ENCODE measurements at places on chromosomes 7 and 10.
A peak's percentile ranks its signal among the peaks of the same experiment; 100 is the strongest.

DNA sequence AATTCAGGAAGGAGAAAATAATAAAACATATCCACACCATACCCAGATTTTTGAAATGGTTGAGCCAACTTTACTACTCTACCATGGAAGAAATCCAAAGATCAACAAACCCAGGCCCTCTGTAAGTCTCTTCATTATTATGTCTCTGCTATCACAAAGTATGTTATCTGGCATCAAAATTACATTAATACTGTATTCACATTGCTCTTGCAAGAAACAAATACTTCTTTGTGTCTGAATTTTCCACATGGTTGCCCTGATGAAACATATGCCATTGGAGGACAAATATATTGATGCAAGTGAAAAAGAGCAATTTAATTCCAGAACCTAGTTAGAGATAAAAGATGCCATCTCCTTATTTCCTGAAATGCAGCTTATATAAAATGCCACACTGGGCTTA, 204.0 kb downstream of the FZD1 start:
- no peak for DNase-seq

DNA sequence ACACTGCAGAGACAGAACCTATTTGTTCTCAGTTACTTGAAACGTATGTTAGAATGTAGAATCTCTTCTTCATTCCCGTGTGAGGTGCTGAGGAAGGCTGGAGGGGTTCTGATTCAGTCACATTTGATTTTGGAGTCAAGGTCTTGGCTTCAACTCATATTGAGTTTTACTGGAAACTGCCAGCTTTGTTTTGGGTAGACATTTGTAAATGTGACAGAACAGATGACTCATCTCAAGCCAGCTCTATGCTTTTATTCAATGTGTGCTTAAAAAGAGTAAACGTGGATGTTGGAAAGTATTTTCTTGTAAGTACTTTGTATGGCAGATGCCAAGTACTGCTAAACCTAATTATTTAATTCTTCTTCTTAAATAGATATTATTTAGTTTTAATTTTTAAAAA, 780.8 kb upstream of the C7orf33 start:
- no peak for DNase-seq

GRCh38 chr7:105779856-105780780, 96.3 kb downstream of the ATXN7L1 start:
- no peak for DNase-seq

- DNase-seq: no peak
These were observed 706.9 kb upstream of the GHITM start for GRCh38 chr10:83432261-83433045.

- no peak for DNase-seq
These were observed 41.6 kb downstream of the RBM28 start for GRCh38 chr7:128302139-128302538.

GRCh38 chr7:45704683-45705016, 130.5 kb downstream of the ADCY1 start:
- DNase-seq: no peak

- DNase-seq: no peak
These were observed 511.6 kb downstream of the CALN1 start for GRCh38 chr7:71900556-71900955.

- no peak for DNase-seq
These were observed 168.8 kb upstream of the POT1 start for GRCh38 chr7:125098377-125098970.

GRCh38 chr7:55572378-55573233, at the start of gene VOPP1:
TSS of gene VOPP1 (minus strand) at chr7:55572502. CDS start at chr7:55572324, 178 bp downstream.
- DNase-seq: peak; percentile 62

- no peak for DNase-seq
These were observed 587.7 kb downstream of the KCNMA1 start for GRCh38 chr10:77049896-77050295.

GRCh38 chr10:101095550-101096213, 33.9 kb downstream of the KAZALD1 start:
- DNase-seq: no peak

DNA sequence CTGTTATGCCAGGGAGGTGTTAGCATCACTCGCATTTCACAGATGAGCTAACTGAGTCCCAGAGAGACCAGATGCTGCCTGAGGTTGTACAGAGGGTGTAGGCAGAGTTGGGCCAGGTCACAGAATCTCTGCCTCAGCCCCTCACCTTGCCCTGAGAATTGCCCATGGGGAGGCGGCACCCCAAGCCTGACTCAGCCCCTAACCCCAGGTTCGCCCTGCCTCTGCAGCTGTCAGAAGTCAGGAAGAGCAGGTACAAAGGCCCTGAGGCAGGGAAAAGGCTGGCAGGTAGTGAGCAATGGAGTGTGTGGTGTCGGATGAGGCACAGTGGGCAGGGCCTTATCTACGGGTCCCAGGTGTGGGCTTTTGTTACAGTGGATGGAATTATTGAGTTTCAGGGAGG, 79.4 kb downstream of the MYL10 start:
- DNase-seq: no peak

DNA sequence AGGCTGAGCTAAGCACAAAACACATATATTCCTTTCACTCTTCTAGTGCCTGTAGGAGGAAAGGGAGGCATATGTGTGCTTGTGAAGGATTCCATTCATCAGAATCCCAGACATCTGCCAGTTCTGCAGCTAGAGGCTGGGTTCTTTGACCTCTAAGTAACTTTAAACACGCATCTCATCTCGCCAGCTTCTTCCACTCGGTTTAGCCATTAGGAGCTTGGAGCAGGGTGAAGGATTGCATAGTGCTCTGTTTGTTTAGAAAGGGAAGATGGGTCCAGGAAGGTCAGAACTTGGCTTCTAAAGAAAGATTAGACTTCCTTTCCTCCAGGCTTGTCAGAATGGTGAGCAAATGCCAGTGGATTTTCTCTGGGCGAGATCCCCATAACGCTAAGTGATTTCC, 43.6 kb downstream of the HK1 start:
- no peak for DNase-seq

DNA sequence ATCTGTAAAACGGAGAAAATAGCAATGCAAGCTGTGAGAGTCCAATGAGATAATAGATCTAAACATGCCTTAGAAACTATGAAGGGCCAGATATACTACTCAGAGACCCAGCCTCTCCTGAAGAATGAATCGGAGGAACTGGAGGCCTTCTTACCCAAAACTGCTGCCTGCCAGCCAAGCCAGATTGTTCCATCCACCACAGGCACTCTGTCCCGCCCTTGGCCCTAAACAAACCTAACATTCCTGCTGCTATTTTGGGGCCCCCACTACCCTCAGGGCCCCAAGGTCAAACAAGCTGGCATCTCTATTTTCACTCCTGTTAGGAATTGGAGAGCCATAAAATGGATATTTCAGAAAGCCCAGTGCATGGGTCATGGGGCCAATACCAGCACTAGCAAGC, 48.0 kb upstream of the HMX3 start:
- no peak for DNase-seq

GRCh38 chr10:44380829-44381600, 3.9 kb downstream of the CXCL12 start:
- no peak for DNase-seq

DNA sequence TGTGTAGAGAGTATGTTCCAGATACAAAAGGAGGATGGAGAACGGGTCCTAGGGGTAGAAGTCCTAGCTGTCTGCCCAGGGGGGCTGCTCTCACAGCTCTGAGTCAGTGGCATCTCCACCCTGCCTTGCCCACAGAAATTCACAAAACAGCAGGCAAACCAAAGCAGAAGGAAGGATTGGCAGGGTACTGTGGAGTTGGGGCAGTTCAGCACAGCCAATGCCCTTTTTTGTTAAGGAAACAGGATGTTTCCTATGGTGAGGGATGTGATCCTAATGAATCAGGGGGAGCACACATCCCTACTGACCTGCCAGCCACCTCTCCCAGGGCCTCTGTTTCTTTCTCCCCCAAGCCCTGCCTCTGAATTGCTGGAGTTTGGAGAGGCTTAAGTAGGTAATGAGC, 457.6 kb downstream of the PLXNA4 start:
- DNase-seq: no peak

Measured in amygdala (tissue), 56 donors.